Endothelial cell (in vitro differentiated cells): ENCODE measurements at places on chromosomes 5 and 9. TPM values are rescaled to one million over a fixed set of nuclear protein-coding genes. Genes with fewer than 3 reads are reported as not detected.

PPP2R2B gene
- total RNA-seq: 0.59 TPM

C9orf153 gene
- total RNA-seq: 0.36 TPM

C1QTNF3 gene
- 2.1 TPM for total RNA-seq

DNA sequence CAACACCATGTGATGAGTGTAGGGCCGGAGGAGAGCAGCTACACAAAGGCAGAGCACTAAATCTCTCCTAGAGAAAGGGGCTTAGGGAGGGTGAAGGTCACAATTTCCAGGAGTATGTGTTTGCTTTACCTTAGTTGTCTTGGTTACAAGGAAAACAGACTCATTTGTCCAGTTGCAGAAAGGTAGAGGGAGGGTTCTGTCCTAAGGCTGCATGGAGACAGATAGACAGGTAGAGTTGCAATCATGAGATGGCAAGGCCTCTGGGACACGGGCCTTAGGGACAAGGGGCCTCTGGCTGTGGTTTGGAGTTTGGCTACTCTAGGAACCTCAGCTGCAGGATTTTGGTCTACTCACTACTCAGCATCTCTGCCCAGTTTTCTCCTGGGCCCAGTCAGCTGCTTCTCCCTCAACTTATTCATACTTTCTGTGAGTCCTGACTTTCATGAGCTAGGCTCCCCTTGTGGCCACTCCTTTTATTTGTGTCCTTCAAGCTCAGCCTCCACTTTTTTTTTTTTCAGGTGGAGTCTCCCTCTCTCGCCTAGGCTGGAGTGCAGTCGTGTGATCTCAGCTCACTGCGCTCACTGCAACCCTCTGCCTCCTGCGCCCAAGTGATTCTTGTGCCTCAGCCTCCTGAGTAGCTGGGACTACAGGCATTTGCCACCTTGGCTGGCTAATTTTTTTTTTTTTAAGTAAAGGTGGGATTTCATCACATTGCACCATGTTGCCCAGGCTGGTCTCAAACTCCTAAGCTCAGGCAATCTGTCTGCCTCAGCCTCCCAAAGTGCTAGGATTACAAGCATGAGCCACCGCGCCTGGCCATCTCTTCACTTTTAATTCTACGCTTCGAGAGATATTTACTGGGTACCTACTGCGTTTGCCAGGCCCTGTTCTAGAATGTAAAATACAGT, 76.6 kb downstream of the PTPDC1 start:
- peaks cover 11% of the 10 kb centered on the region for H3K27me3 ChIP-seq
- no peak for DNase-seq
- peaks cover 4% of the 10 kb centered on the region for H3K36me3 ChIP-seq
- no peak overlapping the region for H3K4me3 ChIP-seq
- H3K4me1 ChIP-seq: peaks cover 11% of the 10 kb centered on the region

GRCh38 chr9:8868632-8869031, 1069.1 kb upstream of the DMAC1 start:
- no peaks in the 10 kb centered on the region for H3K27me3 ChIP-seq
- H3K36me3 ChIP-seq: no peaks in the 10 kb centered on the region

DNA sequence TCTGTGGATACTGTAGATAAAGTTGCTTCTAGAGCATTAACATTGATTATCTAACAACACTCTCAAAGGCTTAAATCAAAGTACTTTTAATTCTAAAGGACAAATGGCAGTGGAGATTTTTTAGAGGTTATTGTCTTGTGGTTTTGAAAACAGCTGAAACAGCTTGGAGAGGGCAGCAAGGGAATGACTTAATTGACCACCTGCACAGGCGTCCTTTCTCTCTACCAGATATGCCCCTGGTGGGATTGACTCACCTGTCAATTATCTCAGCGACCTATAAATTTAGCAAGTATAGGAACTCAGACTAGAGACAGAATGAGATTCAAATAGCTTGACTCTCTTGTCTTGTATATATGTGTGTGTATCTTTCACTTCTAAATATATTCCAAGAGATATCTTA, 13.5 kb downstream of the ARL14EPL start:
- no peak overlapping the region for H3K4me3 ChIP-seq
- H3K4me1 ChIP-seq: no peaks in the 10 kb centered on the region
- no peak for DNase-seq
- H3K27ac ChIP-seq: no peak overlapping the region
- no peaks in the 10 kb centered on the region for H3K27me3 ChIP-seq
- no peaks in the 10 kb centered on the region for H3K36me3 ChIP-seq

DNA sequence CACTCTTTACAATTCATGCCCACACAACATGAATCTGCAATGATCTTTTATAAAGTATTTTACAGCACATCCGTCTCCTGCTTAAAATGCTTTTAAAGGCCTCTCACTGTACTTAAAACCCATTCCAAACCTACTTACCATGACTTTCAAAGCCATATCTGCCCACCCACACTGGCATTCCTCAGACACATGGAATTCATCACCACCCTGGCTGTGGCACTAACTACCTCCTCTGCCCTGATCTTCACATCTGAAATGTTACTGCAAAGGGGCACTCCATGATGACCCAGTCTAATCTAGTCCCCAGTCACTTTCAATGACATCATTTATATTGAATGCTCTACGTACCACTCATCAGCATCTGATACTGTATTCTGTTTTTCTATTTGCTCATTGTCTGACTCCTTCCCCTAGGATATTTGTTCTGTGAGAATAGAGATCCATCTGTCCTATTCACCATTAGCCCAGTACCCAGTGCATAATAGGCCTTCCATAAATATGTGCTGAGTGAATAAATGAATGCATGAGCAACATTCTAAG, 193.2 kb upstream of the KIF2A start:
- no peak overlapping the region for H3K4me3 ChIP-seq
- no peak overlapping the region for H3K27ac ChIP-seq
- H3K36me3 ChIP-seq: no peaks in the 10 kb centered on the region
- peaks cover 2% of the 10 kb centered on the region for H3K27me3 ChIP-seq

DNA sequence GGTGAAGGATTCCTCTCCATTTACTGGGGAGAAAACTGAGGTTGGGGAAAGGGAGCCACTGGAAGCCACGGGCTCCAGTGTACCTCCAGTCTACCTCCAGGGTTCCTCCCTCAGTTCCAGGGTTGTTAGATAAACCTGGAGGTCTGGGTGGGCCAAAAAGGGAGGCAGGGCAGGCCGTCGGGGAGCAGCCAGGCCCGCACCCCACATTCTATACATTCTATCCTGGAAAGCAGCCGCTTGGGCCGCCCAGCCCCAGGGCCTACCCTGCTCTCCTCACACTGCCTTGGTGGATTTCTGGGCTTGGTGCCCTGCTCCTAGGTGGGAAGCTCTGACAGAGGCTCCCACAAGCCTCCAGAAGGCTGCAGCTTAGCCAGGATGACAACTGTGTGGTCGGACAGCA, 18.1 kb upstream of the SUSD3 start:
- no peak overlapping the region for H3K4me3 ChIP-seq
- peaks cover 5% of the 10 kb centered on the region for H3K27me3 ChIP-seq
- H3K36me3 ChIP-seq: no peaks in the 10 kb centered on the region
- H3K27ac ChIP-seq: no peak overlapping the region

GRCh38 chr9:78669591-78669990, 372.7 kb downstream of the PSAT1 start:
- no peak overlapping the region for H3K4me3 ChIP-seq
- no peak for DNase-seq
- no peak overlapping the region for H3K27ac ChIP-seq
- H3K27me3 ChIP-seq: peaks cover 3% of the 10 kb centered on the region
